ENCODE measurements at places on chromosomes 3 and 15. TPM values are rescaled to one million over a fixed set of nuclear protein-coding genes. Genes with fewer than 3 reads are reported as not detected.

The SOX14 gene
- not detected for total RNA-seq

The SLC12A8 gene
- 4.6 TPM for total RNA-seq

The POLQ gene
- total RNA-seq, result 15.6 TPM

- no peak for DNase-seq
Observed at GRCh38 chr3:38579551-38580449, 69.7 kb downstream of the SCN5A start.

DNA sequence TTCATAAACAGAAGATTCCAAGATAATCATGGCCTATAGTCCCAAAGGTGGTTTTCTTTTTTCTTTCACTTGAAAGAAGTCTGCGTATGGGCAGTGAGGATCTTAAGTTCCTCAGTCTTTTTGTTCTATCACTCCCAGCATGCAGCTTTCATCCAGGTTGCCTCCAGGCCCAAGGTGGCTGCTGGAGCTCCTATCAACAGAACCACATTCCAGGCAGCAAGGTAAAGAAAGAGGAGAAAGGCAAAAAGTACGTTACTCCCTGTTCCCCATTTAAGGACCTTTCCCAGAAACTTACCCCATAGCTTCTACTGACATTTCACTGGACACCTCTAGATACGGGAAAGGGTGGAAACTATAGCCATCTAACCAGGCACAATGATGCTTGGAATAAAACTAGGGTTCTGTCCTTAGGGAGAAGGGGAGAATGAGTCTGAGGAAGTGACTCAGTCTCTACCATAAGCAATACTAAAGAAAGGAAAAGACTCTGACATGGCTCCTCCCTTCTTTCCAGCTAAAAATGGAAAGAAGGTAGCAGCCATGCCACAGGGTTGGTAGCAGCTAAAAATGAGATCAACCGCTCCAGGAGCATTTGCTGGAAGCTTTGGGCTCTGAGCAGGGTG, 313.9 kb upstream of the NR2E3 start:
- no peak for DNase-seq

DNA sequence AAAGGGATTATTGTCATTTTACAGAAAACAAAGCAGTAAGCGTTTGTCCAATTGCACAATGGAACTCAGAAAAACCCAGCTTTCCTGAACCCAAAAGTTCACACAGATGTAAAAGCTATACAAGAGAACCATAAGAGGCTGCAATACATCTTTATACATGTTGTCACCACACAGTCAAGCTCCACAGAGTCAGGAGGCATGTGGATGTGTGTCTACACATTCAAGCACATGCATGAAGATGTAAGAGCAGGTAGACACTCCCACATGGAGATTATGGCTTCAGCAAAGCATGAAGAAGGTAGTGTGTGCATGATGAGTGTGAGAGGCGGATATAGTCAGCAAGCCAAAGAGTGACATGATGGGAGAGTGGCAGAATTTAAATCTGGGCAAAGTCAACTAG, 124.7 kb upstream of the THBS1 start:
- no peak for DNase-seq

DNA sequence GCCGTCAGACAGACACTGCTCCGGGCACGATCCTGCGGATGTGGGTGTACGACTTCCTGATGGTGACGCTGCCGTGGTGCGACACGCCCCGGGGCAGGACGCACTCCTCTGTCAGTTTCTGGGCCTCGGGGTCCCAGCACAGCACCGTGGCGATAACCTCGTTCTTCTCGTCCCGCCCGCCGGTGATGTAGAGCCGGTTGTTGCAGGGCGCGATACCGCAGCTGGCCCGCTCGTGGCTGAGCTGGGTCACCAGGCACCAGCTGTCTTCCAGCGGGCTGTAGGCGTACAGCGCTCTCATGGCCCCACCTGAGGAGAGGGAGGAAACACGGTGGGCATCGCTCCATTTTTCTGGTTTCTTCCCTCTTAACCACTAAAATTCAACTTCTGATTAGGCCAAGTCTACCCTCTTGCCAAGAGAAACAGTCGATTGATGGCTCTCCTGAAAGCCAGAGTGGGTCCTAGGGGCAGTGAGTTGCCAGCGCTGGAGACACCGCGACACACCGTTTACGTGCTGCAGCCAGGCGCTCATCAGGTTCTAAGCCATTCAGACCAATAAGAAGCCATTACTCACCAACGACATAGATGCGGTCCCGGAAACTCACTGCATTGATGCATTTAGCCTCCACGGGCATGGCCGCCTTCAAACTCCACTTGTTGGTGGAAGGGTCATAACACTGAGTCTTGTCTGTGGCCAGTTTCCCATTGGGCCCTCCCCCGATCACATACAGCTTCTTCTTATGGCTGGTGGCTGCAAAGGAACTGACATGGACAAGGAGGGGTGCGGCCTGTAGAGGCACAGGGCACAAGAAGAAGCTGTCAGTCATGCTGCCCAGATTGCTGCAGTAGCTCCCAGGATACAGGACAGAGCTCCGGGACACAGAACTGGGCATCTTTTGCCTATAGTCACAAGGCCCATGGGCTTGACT, 63.3 kb downstream of the KLHL6 start:
- DNase-seq, result no peak

- no peak for DNase-seq
Observed at GRCh38 chr3:1015826-1016225, 77.0 kb upstream of the CNTN6 start.

GRCh38 chr3:14138109-14138877, 13.4 kb downstream of the TMEM43 start:
- DNase-seq, result no peak

GRCh38 chr15:78370013-78370412, 29.9 kb downstream of the CRABP1 start:
- DNase-seq, result no peak

DNA sequence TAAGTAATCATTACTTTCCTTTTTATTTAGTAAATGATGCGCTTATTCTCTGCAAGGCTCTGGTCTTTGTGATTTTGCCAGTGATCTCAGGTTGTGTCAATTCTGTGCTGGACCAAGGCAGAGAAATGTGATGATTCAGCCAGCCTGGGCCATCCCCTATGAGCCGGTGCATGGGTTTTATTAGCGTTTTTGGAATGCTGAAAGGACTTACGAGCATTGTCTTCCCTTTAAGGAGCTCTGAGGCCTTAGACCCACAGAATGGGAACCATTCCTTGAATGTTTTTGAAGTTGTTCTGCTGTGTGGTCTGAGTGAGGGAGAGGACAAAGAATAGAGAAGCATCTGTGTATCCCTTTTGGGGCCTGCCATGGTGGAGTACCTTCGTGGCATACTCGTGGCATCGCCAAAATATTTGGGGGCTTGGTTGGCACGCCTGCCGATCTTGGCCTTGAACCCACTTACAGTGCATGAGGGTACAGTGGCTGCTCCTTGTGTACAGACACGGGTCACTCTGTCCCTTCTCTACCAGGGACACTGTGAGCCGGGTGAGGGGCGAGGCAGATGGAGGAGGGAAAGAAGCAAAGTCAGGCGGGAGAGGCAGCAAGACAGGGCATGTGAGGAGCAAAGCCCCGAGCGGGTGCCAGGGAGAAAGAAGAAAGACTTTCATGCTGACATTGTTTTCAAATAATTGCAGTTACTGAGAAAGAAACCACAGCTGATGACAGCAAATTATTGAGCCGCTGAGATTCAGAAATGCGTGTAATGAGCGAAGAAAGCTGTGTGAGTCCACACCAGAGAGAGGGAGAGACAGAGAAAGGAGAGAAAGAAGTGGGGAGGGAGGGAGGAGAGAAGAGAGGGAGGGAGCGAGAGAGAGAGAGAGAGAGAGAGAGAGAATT, 269.4 kb upstream of the RGMA start:
- peak; percentile 65 for DNase-seq

GRCh38 chr3:159273608-159274007, 471.8 kb downstream of the MFSD1 start:
- DNase-seq, result peak; percentile 81

- no peak for DNase-seq
Observed at GRCh38 chr15:70669966-70670658, 93.2 kb downstream of the UACA start.

DNA sequence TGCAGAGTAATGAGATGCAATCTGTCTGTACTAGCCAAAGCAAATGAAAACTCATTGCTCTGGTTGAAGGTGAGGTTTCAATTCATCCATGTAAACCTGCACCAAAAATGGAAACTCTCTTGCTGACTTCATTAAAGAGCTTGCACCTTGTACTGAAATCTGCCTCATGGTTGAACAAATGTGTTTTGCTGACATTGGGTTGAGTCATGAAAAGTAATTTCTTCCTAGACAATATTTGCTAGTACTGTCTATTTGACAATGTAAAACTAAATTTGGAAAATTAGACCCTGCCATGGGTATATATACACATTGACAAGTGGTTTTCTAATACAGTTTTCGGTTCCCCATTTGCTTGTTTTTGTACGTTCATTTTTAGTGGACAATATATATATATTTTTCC, 33.3 kb downstream of the RYR3 start:
- DNase-seq, result no peak

- DNase-seq, result no peak
Observed at GRCh38 chr15:64144565-64145281, 6.8 kb upstream of the SNX22 start.

GRCh38 chr15:40906991-40907802, 12.9 kb downstream of the VPS18 start:
- no peak for DNase-seq

Data from neural progenitor cell (in vitro differentiated cells).